ENCODE measurements at places on chromosomes 16 and 17.

DNA sequence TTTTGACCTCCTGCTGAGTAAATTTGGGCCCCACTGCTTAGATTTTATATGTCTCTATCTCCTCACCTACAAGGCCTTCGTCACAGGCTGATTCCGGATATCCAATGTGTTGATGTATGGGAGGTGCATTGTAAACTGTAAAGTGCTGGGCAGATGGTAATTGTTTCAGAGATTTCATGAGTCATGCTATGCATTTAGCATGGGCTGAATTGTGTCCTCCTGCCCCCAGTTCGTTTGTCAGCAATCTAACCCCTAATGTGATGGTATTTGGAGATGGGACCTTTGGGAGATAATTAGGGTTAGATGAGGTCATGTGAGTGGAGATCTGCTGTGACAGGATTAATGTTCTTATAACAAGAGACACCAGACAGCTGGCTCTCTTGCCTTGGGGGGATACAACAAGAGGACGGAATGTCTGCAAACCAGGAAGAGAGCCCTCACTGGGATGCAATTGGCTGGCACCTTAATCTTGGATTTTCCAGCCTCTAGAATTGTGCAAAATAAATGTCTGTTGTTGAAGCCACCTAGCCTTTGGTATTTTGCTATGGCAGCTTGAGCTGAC is 101.8 kb upstream of the NLRP1 start:
- no peak for DNase-seq

- DNase-seq = no peak
Observed at GRCh38 chr16:1938316-1938715, 4.7 kb downstream of the MSRB1 start.

DNA sequence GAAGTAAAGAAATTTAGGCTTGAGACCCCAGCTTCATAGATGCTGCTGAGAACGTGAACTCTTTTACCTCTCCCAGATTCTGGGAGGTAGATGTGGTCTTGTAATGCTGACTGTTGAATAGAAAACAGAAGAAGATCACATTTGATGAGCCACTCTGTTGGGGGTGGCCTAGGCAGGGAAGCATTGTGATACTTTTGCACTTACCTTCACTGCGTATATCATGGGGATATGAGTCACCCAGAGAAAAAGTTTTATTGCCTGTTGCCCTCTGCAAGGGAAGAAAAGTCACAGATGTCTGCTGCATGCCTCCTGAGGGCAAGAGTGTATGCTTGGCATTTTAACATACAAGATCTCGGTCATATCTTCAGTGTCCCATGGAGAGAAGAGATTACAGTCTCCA is 365.4 kb downstream of the SNX29 start:
- DNase-seq = no peak

DNA sequence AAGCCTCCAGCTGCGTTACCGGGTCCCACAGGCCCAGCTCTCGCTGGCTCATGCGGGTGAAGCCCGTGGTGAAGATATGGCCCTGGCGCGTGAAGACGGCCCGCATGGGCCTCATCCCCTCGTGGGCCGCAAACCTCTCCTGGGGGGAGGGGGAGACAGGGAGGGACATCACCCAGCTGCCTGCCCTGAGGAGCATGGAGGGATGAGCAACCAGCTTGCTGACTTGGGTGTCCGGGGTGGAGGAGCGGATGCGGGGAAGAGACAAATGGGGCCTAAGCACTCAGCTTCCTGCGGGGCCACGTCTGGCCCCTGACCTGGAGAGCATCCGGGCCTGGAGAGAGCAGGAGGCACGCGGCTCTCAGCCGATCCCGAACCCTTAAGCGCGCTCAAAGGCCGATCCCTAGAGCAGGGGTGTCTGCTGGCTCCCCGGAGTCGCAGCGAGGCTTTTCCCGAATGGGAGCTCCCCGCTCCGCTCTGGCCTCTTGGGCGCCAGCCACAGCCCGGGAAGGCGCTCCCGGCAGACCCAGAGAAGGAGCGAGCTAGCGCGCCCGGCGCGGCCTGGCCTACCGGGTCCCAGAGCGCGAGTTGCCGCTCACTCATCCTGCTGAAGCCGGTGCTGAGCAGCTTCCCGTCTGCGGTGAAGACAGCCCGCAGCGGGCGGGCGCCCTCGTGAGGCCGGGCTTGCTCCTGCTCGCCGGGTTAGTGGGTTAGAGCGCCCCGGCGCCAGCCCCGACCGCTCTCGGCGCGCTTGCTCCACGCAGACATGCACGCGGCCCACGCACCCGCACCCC is 5.0 kb downstream of the CORO6 start:
- peak; percentile 95 for DNase-seq

DNA sequence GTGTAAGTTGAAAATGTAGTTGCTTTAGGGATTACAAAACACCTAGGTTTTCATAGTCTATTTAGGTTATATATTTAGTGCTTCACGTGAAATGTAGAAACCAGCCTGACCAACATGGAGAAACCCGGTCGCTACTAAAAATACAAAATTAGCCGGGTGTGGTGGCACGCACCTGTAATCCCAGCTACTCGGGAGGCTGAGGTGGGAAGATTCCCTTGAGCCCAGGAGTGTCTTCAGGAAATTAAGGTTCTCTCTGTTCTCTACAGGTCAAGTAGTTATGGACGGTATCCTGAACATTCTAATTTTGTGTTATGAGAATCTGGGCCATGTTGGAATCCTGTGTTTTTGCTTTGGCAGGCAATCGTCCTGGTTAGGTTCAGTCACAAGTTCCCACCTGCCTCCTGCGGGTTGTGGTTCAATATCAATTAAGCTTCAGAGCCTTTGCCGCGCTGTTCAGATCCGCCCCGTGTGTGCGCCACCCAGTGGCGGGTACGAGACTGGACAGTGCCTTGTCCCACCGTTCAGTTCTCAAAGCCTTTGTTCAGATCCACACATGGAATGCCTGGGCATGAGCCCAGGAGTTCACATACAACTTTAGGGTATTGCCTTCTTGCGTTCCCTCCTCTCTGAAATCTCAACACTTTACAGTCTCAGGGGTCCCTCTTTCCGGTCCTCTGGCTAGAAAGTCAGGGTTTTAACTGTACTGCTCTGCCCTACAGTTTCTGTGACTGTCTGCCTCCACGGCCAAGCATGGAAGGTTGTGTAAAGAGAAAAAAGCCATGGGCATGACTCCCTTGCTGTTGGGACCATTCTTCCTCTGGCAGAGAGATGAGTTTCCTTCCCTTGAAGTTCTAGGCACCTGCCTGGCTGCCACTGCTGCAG is 41.7 kb downstream of the HEATR6 start:
- peak; percentile 90 for DNase-seq

GRCh38 chr16:14013145-14013570 is 58.0 kb upstream of the MRTFB start:
- DNase-seq = no peak

- no peak for DNase-seq
Observed at GRCh38 chr17:10775740-10776356, 28.1 kb downstream of the TMEM238L start.

- DNase-seq = no peak
Observed at GRCh38 chr16:50441486-50442157, 72.8 kb upstream of the BRD7 start.

DNA sequence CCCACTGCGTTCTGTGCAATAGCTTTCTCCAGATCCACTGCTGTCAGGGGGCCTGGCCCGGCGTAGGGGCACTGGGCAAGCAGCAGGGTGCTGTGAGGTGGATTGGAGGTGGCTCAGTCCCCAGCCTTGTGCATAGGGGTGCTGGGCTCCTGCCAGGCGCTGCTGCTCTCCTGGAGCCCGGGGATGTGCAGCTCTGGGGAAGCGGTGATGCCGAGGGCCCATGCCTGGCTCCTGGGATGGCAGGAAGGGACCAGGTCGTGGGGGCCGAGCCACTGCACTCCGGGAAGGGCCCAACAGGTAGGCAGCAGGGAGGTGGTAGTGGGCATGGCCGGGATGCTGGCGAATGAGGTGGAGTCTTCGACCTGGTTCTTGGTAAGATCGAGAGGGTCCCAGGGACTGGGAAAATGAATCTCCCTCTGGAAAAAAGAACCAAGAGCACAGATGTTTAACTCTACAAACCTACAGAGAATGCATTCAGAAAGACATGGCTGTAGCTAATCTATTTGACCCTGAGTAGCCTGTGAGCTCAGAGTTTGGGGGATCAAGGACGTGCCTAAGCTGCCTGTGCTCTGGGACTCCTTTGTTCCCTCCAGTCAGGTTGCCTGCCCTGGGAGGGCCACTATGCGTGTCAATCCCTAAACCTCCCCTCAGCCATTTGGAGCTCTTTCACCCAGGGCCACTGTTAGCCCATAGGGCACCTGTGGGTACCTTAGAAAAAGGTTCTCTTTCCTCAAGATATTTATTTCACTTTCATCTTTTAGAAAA is 6.6 kb upstream of the SUPT4H1 start:
- DNase-seq = no peak

- DNase-seq = no peak
Observed at GRCh38 chr16:85399583-85400284, 213.4 kb upstream of the GSE1 start.

DNA sequence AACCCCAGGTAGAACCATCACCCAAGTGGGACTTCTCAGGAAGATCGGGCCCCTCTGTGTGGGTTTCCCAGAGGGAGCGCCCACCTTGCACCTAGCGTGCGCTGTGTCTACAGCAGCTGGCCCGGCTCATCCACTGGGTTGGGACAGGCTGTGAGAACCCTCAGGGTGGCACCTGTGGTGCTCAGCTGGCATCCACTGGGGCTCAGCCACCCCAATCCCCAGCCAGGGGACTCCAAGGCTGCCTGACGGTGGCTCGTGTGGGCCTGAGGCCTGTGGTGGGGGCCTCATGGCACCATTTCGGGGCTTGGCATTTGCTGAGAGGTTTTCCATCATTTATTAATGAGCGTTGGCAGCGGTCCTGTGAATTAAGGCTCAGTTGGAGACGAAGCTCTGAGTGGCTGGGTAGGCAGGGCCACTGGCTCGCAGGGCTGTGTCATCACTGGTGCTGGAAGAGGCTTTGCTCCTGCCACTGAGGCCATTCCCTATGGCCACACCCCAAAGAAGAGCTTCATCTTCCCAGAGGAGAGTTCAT is 28.5 kb downstream of the CACNG4 start:
- DNase-seq = no peak

DNA sequence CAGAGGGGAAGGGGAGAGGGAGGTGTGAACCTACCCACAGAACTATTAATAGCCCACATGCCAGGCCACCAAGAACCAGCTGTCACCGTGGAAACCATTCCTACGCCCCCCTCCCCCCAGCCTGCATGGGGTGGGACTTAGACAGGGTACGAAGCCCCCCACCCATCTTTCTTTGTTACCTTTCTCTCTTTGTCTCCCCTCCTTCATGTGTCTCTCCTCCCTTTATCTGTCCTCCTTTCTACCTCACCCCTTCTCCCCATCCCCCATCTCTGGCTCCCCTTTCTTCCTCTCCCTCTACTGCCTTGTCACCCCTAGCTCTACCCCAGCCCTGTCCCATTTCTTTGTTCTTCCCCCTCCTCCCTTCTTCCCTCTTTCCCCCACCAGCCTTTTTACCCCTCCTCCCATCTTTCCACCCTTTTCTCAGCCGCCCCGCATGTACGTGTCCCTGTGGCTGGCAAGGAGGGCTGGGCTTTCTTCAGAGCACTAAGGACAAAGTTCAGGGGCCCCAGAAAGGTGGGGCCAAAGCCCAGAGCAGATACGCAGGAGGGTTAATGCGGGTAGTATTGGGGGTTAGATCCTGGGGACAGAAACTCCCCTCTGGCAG is 8.0 kb downstream of the THRA start:
- no peak for DNase-seq

DNA sequence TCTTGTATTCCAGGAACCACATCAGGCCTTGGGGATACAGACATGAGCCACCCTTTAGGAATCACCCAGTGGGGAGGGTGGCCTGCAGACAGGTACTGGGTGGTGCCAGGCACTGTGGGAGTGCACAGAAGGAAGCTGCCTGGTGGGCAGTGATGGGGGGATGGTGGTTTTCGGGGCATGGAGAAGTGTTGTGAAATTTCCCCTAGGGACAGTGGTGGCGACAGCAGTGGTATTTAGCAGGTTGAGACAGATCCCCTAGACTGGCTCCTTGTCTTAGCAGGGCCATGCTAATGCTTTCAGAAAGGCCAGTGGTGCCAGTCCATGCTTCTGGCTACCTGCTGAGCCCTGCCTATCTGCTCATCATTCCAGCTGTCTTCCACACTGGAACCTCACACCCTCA is 129.6 kb downstream of the SPACA3 start:
- DNase-seq = no peak

DNA sequence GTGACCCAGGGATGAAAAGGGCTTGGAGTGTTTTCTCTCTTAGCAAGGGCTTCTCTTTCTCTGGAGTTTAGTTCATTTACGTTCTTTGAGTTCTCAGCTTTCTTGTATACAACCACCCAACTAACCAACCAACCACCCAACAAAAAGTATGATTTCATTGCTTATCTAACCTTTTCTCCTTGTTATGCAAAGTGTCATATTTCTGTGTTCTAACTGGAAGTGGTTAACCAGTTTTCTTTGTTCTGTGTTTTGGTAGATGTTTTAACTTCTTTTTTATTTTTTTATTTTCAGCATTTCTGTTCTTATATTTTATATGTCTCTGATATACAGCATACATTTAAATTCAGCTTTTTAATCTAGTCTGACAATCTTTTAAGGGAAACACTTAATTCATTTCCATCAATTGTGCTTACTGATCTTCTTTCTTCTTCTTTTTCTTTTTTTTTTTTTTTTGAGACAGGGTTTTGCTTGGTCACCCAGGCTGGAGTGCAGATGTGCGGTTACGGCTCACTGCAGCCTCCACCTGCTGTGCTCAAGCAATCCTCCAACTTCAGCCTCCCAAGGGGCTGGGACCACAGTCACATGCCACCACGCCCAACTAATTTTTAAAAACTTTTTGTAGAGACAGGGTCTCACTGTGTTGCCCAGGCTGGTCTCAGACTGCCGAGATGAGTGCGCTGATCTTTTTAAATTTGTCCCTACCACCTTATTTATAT is 29.6 kb downstream of the NLK start:
- DNase-seq = peak; percentile 88

- DNase-seq = no peak
Observed at GRCh38 chr17:58699771-58700170, 7.4 kb downstream of the RAD51C start.

DNA sequence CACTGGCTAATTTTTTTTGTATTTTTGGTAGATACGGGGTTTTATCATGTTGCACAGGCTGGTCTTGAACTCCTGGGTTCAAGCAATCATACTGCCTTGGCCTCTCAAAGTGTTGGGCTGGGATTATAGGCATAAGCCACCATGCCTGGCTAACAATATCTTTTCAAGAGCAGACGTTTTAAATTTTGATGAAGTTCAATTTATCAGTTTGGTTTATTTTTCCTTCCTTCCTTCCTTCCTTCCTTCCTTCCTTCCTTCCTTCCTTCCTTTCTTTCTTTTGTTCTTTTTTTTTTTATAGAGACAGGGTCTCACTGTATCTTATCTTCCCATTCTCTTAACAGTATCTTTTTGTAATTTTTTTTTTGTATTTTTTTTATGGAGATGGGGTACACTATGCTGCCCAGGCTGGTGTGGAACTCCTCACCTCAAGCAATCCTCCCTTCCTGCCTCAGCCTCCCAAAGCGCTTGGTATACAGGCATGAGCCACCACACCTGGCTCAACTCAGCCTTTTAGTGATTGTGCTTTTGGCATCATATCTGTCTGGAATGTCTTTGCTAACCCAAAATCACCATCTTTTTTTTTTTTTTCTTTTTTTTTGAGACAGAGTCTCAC is 13.6 kb upstream of the GIP start:
- DNase-seq = no peak

- no peak for DNase-seq
Observed at GRCh38 chr17:61856035-61856434, 7.3 kb downstream of the BRIP1 start.

All from Karpas-422 (cell line).